ENCODE measurements at places on chromosomes 7 and 10. TPM values are rescaled to one million over a fixed set of nuclear protein-coding genes. Genes with fewer than 3 reads are reported as not detected.

The VENTX gene
- total RNA-seq, result 3.4 TPM

The ASB15 gene
- not detected for total RNA-seq

The IL6 gene
- 6.5 TPM for total RNA-seq

The ZNF727 gene
- total RNA-seq, result 5.5 TPM

The MAT1A gene
- 0.69 TPM for total RNA-seq

The CFAP70 gene
- 2.7 TPM for total RNA-seq

DNA sequence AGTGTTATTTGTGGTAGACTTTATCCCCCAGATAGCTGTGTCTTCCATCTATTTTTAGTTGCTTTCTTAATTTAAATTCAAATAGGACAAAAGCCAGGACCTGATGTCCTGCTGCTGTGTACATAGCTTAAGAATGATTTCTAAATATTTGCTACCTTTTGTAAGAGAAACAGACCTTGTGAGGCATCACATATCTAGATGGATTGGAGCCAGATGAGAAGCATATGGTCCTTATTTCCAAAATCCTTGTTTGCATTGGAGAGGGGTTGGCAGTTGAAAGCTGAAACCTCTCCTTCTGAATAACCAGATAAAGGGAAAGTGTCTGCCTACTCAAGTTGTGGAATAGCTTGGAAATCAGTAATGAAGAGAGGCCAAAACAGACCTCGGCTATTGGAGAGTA is 50.7 kb upstream of the AMPH start:
- DNase-seq, result no peak

GRCh38 chr7:73941836-73942551 is 81.0 kb downstream of the TMEM270 start:
- no peak for DNase-seq

GRCh38 chr7:34787586-34787985 is 129.6 kb downstream of the NPSR1 start:
- no peak for DNase-seq

- DNase-seq, result peak; percentile 31
Observed at GRCh38 chr7:130361681-130362080, 17.1 kb downstream of the CPA5 start.

- DNase-seq, result no peak
Observed at GRCh38 chr7:134452419-134452838, 6.5 kb downstream of the AKR1B1 start.

DNA sequence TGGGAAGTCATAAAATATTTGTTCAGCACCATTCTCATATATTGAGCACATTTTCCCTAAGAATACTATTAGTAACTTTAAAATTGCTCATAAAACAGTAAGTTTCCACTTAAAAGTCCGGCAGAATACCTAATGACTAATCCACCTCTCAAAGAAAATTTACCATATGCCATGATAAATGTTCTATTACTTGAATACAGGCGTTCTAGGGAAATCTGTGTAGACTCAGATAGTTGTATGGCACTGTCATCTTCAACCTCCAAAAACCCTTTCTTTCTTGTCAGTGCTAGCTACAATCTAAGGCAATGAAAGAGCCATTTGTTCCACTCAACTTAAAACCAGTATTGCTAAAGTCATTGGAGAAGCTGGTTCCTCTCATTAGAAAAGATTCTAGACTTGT is 7.3 kb downstream of the GPR37 start:
- DNase-seq, result no peak
